ENCODE measurements at places on chromosomes 4 and X. TPM values are rescaled to one million over a fixed set of nuclear protein-coding genes. Genes with fewer than 3 reads are reported as not detected.

The MAGEE2 gene
- total RNA-seq: not detected

The SLC10A3 gene
- total RNA-seq: 6.8 TPM

The TMEM150C gene
- 1.9 TPM for total RNA-seq

The EDA gene
- 10.5 TPM for total RNA-seq

The NAAA gene
- total RNA-seq: 13.0 TPM

DNA sequence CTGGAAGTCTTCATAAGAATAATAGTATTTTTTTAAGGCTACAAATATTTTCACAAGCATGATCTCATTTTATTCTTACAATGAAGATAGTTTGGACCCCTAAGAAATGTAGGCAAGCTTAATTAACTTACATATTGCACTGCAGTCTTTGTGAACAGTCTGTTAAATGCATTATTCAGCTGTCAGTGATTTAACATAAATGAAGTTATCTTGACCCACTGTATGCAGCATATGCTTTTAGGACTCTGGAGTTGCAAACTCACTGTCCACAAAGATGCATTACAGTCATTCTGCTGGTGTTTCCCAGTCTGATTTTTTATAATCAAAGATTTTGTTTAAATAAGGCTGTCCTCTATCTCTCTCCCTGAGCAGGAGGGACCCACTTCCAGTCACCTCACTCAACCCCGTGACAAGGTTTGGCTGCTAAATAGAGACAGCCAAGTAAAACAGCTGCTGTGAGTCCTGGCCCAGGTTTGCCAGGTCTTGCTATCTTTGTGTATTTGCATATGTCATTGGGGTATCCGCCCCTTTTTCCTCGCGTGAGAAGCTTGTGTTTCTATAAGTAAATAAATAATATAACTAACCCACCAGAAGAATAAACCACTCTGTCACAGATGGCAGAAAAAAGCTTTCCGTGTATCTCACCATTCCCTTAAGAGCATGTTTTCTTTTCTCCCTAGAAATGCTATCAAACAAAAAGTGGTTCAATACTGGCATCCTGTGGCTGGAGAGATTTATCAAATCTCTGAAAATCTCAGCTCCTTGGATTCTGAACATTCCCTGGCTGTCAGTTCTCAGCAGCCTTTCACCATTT is 67.0 kb downstream of the SLC7A11 start:
- DNase-seq: no peak

GRCh38 chr4:1871471-1872021 is 353 bp downstream of the NSD2 start:
- DNase-seq: no peak

DNA sequence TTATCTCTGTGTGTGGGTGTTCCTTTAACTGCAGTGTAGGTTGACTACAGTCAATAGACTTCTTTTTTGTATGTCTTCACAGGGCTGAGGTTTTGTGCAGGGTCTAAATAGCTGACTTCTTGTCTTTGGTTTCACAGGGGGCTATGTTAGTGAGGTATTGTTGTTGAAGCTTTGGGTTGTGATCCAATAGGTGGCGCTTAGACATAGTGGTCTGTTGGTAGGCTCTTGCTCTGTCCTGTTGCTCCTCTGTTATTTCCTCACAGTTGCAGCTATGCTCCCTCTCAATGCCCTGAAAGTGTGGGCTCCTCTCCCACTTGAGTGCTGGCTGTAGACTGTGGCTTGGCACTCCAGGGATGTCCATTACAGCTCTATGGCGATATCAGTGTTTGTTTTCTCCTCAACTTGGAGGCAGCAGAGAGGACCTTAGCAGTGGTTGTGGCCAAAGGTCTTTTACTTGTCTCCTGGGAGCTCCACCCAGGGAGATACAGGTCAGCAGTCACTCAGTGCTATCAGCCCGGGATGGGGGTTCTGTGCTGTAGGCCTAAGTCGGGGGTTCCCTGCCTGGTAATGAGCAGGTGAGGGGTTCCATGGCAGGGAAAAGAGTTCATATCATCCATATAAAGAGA is 14.0 kb downstream of the POF1B start:
- DNase-seq: no peak

- DNase-seq: no peak
These were observed 16.3 kb downstream of the PTTG2 start for GRCh38 chr4:37976507-37976906.

GRCh38 chr4:146027761-146028160 is 89.1 kb upstream of the ZNF827 start:
- DNase-seq: no peak

- DNase-seq: no peak
These were observed 40.0 kb upstream of the IRF2 start for GRCh38 chr4:184514121-184514988.

DNA sequence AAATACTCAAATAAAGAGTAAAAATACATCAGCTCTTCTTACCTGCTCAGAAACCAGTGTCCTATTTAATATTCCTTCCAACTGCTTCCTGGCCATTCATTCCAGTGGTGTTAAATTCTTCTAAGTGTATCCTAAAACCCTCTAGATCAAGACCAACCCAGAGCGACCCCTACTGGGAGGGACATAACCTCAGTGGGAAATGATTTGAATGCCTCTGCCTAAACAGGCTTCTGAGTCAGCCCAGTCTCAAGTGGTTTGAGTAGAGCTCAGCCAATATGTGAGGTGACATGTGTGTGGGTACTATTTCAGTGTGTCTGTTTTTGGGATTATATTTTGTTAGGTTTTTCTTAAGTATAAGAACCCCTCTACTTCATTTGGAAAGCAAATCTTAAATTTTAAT is 133.6 kb upstream of the ARHGEF9 start:
- DNase-seq: no peak

DNA sequence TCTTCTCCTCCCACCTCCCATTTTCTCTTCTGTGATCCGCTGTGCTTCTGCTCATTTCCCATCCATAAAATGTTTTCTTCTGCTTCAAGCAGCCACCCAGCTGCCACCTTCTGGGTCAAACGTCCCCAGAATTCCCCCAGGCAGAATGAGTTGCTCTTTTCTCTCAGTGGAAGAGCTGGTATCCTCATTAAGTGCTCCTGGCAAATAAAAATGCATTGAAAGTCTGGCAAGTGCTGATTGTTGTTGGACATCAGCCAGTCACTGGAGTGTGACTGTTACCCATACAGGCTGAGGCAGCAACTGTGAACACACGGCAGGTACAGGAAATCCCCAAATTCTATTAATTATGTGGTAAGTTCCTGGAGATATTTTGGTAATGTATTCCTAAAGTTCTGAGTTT is 52.6 kb downstream of the LIMCH1 start:
- no peak for DNase-seq

DNA sequence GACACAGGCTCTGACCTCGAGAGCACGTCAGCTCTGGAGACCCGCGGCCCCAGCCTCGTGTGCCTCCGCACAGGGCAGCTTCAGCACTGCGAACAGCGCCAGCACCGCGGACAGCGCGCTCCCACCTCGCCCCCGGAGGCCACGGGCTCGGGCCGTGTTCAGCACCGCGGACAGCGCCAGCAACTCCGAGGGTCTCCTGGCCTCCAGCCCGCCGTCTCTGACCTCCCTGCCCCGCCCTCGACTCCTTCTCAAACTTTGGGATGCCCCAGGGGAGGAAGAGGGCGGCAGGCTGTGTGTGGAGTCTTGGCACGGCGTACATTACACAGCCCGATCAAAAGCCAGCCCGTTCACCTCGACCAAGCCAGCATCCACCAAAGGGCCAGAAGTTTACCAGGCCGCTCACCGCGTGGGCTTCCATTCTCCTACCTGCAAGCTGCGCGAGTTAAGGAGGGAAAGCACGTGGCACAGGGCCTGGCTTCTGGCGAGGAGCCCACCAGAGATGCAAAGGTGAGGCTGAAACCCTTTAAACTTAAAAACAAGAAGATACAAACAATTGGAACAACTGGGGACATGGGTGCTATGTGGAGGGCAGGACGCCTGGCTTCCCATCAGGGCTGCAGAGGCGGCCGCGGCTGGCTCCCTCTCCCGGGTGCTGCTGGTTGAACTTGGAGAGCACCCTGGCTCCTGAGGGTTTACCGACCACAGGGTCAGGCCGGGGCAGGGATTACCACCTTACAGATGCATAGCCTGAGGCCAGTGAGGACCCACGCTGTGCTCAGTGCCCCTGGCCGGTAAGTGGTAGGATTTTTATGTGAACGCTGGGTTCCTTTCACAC is 4.5 kb upstream of the NKX1-1 start:
- peak; percentile 98 for DNase-seq

GRCh38 chr4:165060938-165061337 is 7.3 kb downstream of the TRIM75 start:
- DNase-seq: no peak

All from H1 (cell line).